ENCODE measurements at places on chromosomes 6 and 20. TPM values are rescaled to one million over a fixed set of nuclear protein-coding genes. Genes with fewer than 3 reads are reported as not detected.

DNA sequence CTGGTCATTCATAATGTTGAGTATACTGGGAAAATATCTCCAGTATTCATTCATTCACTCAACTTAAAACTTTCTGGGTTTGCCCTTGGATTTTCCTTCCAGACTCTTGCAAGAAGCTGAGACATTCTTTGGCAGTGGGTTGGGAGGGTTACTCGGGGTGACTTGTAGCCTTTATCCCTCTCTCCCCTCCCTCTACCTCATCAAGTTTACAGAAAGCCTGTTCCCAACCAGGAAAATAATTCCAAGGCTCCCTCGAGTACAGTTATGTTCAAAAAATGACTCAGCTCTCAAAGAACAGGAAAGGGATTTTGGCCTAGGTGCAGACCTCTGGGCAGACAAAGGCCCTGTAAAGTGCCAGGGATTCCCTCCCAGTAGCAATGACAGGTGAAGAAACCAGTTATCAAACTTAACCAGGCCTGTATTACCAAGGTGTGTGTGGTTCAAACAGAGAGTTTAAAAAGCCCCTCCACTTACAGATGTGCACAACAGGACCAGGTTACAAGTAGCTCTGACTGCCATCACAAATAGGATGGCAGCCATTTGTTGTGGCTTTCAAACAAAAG lies 22.2 kb downstream of the FKBP1A start:
- DNase-seq, result no peak

- DNase-seq, result no peak
These were observed 25.0 kb upstream of the C6orf62 start for GRCh38 chr6:24743944-24744335.

DNA sequence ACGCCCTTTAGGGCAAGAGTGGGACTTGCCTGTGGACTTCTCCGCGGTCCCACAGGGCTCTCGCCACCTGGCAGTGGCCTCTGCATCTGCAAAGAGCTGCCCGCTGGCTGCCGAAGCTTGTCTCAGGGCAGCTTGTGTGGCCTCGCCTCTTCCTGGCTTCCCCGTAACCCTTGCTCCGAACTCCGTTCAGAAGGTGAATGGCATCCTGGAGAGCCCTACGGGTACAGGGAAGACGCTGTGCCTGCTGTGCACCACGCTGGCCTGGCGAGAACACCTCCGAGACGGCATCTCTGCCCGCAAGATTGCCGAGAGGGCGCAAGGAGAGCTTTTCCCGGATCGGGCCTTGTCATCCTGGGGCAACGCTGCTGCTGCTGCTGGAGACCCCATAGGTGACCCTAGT lies 3.0 kb downstream of the RTEL1 start:
- DNase-seq, result no peak

DNA sequence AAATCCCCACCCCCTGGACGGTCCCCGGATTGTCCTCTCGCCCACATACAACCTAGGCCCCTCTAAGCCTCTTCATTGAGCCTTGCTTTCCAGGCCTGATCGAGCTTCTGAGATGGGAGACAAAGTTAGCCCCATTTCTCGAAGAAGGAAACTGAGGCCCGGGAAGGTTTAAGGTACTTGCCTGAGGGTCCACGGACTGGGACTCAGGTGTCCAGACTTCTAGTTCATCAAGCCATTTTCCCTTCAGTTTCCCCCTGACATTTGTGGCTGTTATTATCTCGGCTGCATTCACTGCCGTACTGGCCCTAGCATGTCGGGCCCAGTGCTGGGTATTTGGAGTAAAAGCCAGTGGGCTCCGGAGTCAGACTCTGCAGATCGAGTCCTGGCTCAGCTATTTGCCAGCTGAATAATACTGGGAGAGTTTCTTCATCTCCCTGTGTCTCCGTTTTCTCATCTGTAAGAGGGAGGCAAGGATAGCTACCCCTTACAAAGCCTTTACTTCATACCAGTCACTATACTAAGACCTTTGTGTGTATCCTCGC lies 633 bp downstream of the RPRD1B start:
- peak; percentile 14 for DNase-seq

DNA sequence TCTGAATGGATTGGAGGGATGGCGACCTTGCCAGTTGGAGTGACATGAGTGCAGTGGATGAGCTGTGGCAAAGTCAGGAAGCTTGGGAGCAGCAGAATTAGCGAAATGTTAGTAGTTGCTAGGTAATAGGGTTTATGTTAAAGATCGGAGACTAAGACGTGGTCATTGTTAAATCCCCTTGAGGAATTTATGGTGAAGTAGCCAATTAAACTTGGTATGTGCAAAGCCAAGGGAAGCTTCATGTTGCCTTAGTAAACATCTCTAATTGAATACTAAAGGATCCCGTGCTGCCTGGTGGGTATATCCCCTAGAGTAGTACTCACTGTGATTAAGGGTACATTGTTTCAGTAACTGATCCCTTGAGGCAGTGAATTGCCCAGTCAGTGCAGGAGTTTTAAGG lies 106.0 kb downstream of the PRIM2 start:
- no peak for DNase-seq

GRCh38 chr20:50136822-50137599 lies 16.5 kb downstream of the PEDS1 start:
- DNase-seq, result no peak

DNA sequence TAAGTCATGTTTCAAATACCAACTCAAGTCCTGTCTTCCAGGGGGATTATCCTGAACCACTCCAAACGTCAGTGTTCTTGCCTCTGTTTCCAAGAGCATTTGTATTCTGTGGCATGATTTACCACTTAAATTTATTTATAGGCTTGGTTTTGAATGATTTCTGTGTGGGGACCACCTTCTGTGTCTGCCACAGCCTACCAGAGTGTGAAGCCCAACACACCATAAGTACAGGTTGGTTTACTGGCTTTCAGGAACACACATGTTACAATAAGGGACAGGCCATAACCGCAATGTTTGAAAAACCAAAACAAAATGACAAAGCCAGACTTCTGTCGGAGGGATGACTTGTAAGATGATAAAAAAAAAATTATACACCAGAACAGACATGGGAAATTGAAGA lies 56.5 kb upstream of the MAP3K7 start:
- DNase-seq, result no peak

DNA sequence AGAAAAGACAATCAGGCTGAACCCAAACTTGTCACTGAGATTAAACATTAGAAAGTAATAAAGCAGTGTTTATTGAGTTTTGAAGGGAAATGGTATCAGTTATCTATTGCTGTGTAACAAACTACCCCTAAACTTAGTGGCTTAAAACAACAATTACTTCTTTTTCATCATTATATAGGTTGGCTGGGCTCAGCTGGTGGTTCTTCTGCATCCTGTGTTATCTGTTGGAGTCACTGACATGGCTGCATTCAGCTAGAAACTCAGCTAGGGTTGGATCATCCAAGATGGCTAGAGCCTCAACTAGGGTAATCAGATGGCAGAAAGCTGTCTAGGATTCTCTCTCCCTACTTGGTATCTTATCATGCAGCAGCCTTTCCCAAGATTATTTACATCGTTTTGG lies 12.5 kb upstream of the RIN2 start:
- no peak for DNase-seq

The THEMIS gene
- 2.7 TPM for total RNA-seq

The SLC24A3 gene
- 4.3 TPM for total RNA-seq

Measured in mucosa of descending colon (tissue), 3 donors.